ENCODE measurements at places on chromosomes 1 and 21. TPM values are rescaled to one million over a fixed set of nuclear protein-coding genes. Genes with fewer than 3 reads are reported as not detected.
A peak's percentile ranks its signal among the peaks of the same experiment; 100 is the strongest.

RBP7 gene
- 16.7 TPM for polyA plus RNA-seq

LDLRAD1 gene
- polyA plus RNA-seq = not detected

OR14K1 gene
- not detected for polyA plus RNA-seq

SYT2 gene
- 2.4 TPM for polyA plus RNA-seq

ARMH1 gene
- polyA plus RNA-seq = not detected

TSSK3 gene
- polyA plus RNA-seq = 0.54 TPM

DENND2D gene
- 2.5 TPM for polyA plus RNA-seq

TMEM200B gene
- polyA plus RNA-seq = 4.9 TPM

HORMAD1 gene
- not detected for polyA plus RNA-seq

RGS18 gene
- not detected for polyA plus RNA-seq

GRCh38 chr1:149879556-149879955, 19.8 kb upstream of the BOLA1 start:
- DNase-seq = no peak

DNA sequence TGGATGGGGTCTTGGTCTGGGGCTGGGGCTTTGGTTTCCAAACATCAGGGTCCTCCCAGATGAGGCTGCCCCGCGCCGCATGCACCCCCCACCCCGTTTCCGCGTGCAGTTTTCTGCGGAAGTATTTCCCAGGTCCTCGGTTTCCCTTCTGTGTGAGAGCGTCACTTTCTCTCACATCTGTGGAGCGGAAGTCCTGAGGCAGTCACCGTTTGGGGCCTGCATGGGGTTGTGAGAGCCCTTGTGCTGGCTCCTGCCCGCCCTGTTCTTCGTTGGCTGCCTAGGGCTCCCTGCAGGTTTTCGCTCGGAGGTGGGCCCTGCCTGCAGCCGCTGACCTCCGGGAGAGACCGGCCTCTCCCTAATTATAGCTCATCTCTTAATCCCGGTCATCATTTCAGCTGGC, 88.0 kb downstream of the GALNT2 start:
- no peak for DNase-seq

- DNase-seq = no peak
These were observed 242.1 kb downstream of the GRIK1 start for GRCh38 chr21:29697555-29698193.

DNA sequence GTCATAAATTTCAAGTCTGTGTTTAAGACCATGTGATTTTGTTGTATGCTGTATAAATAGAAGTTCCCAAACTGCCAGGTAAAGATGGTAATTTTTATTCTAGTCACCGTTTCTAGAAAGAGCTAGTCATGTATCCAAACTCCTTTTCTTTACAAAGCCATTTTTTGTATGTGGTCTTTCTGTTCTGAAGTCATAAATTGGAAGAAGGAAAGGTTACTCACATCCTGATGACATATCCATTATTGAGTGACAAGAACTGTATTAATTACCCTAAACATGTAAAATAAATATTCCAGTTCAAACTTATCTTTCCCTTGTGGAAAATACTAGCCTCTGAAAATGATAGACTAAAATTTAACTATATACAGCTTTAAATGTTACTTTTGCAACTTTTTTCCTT, 104.7 kb downstream of the POFUT2 start:
- DNase-seq = no peak

DNA sequence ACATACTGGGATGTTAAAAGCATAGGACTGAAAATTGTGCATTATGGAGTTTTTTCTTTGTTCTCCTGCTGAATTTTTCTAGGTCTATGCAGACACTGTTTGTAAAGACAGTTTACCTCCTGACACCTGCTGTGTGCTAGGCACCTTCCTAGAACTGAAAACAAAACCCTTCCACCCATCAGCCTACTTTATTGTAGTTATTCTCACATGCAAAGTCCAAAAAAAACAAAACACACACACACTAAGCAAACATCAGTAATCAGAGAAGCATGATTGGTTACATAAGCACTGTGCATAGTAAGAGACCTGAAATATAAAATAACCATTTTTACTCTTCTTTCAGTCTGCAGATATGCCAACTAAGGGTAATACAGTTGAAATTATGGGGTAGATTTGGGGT, 195.1 kb downstream of the CRB1 start:
- no peak for DNase-seq

GRCh38 chr1:110144366-110144765, 5.9 kb upstream of the SLC6A17 start:
- no peak for DNase-seq

GRCh38 chr21:14559102-14559501, 13.0 kb upstream of the SAMSN1 start:
- DNase-seq = no peak

- DNase-seq = no peak
These were observed 19.5 kb upstream of the PWP2 start for GRCh38 chr21:44087426-44088400.

DNA sequence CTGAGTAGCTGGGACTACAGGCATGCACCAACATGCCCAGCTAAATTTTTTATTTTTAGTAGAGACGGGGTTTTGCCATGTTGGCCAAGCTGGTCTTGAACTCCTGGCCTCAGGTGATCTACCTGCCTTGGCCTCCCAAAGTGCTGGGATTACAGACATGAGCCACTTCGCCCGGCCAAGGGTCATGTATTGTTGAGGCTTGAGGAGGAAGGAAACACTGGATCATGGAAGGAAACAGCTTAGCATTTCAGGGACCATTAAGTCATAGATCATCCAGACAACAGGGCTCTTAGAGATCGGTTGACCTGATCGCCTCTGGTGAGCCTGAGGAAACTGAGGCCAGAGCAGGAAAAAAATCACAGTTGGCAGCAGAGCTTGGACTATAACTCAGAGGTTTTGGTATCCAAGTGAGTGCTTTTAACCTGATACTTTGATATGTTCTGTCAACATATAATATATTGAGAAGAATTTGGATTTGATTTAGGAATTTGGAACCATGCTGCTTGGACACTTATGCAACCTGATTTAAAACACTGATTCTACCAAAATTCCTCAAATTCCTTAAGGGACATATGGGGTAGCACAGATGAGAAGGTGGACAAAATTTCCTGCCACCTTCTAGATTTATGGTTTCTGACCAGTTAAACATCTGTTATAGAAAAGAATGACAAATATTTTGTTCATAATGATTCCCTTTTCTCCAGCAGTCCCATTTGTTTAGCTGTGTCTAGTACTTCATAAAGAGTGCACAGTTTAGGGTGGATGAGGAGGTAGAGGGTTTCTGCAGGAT, 13.1 kb upstream of the BMP8A start:
- no peak for DNase-seq

DNA sequence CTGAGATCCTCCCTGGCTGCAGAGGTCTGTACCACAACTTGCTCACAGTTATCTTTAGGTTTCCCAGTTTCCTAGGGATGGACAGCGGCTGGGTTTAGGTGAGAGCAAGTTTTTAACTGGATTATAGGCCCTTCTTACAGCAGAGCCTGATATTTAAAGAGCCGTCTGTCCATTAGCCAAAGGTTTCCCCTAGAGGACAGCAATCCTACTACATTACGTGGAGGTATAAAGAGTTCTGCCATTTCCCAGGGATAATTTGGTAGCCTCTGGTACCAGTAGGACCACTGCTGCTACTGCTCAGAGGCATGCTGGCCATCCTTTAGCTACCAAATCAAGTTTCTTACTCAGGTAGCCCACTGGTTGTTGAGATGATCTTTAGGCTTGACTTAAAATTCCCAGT, 21.9 kb upstream of the FCGR2A start:
- DNase-seq = peak; percentile 51

DNA sequence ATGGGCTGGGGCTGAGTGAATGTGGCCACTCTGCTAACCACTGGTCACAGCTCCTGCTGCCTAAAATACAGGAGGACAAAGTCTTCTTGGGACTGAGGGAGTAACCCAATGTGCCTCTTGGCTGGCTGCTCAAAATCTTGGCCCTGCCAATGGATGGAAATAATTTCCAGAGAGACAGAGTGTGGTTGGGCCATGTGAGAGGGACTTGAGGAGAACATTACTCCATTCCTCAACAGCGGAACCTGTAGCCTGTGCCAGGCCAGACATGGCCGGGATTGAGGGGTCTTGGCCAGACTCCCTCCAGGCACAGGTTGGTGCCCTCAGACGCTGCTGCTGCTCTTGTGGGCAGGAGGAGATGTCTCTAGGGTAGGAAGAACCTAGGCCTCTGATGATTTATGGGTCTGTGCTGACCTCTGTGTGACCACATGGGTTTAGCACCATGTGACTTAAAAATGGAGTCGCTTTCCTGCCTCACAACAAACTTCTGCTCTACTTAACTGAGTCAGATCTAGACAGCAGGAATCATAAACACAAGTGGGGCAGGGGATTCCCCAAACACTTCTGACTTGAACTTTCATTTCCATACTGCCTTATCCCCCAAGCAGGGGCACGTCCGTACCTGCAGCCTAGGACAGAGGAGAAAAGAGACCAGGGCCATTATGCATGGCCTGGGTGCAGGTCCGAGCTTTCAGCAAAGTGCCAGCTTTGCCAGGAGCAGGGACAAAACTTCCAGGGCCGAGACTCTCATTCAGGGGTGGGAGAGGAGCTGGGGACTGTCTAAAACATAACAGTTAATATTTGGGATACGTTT, 79.2 kb downstream of the CD34 start:
- no peak for DNase-seq

- no peak for DNase-seq
These were observed 116.6 kb upstream of the IVNS1ABP start for GRCh38 chr1:185433667-185434066.

- DNase-seq = peak; percentile 21
These were observed 857 bp downstream of the GPX7 start for GRCh38 chr1:52602856-52603600.
